NCI-H69 (cell line): ENCODE measurements at places on chromosomes 16 and 17.
A peak's percentile ranks its signal among the peaks of the same experiment; 100 is the strongest.

GRCh38 chr16:20878682-20879147 is 21.4 kb downstream of the DCUN1D3 start:
- no peak for DNase-seq

GRCh38 chr17:71477356-71477755 is 643.5 kb upstream of the SOX9 start:
- no peak for DNase-seq

GRCh38 chr17:60077672-60078519 is 825 bp downstream of the HEATR6 start:
- peak; percentile 33 for DNase-seq

DNA sequence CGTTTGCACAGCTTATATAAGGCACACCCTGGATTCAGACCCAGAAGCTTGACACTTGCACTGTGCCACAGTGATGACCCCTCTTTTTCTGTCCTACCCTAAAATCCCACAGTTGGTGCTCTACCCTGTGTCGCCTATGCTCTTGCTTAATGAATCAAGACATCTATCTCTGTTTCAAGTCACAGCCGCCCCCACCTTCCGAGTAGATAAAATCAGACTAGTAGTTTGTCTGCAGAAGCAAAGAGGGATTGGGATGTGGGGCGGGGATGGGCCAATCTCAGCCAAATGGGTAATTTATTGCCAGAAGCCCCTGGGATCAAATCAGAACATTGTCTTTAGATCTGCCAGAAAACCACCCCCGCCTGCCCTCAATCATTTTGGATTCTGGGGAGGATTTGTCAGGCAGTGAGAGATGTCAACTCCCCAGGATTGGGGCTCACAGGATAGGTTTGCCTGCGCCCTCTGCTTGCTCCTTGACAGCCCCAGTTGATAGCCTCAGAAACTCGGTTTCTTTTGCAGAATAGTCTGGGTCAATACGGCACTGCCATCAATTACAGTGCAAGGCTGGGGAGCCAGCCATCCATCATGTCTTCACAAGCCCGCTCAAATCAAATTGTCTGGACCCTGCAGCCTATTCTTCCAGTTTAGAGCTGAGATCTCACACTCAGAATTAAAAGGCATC is 520.8 kb downstream of the GRIN2A start:
- DNase-seq = peak; percentile 34

GRCh38 chr17:8837563-8838075 is 29.9 kb downstream of the PIK3R6 start:
- DNase-seq = peak; percentile 12

GRCh38 chr16:1407753-1408152 is 6.8 kb downstream of the UNKL start:
- no peak for DNase-seq

DNA sequence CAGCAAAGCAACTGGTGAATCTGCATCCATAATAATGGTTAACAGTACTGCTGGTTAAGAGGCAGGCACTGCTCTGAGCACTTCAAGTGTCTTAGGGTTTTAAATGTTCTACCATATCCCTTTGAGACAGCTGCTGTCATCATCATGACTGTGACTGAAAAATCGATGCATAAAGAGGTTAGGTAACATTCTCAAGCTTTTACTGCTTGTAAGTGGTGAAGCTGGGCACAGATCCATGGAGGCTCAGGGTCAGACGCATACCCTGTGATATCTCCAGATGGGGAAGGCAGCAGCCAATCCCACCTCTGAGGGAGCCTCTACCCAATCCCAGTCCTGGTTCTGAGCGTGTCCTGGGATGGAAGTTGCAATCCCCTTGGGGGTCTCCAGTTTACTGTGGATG is 57.6 kb upstream of the SOX9 start:
- no peak for DNase-seq

GRCh38 chr16:79618692-79619050 is 18.1 kb upstream of the MAF start:
- no peak for DNase-seq

GRCh38 chr16:3999479-4000325 is 116.5 kb downstream of the ADCY9 start:
- DNase-seq = peak; percentile 17

DNA sequence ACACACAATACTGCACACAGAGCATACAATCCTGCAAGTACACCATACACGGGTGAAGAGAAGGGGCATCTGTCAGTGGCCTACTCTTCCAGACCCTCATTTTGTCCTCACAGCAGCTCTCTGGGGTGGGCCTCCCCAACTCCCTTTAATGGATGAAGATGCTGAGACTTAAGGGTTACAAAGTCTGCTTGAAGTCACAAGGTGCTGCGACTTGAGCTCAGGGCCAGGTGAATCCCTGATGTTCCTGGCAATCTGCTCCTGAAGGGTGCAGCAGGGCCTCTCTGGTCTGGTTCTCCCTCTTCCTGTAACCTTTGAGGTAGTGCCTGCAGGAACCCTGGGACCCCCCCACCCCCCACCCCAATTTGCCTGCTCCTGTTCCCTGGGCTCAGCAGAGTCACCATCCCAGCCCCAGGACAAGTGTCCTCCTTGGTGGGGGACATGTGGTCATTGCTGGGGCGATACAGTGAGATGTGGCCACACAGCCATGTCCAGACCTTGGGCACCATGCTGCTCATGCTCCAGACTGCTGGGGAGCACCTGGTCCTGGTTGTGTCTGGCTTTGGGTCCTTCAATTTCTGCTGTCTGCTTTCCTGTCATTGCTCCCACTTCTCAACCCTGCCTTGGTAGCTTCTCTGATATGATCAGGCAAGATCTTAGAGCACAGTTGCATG is 107.5 kb downstream of the METRNL start:
- no peak for DNase-seq

GRCh38 chr17:34797720-34798119 is 163.5 kb downstream of the CCT6B start:
- DNase-seq = no peak
